Amygdala (tissue), 56 donors: ENCODE measurements at places on chromosomes 5 and 9.

- DNase-seq, result no peak
Measured at GRCh38 chr9:38286357-38286756, 106.1 kb upstream of the ALDH1B1 start.

DNA sequence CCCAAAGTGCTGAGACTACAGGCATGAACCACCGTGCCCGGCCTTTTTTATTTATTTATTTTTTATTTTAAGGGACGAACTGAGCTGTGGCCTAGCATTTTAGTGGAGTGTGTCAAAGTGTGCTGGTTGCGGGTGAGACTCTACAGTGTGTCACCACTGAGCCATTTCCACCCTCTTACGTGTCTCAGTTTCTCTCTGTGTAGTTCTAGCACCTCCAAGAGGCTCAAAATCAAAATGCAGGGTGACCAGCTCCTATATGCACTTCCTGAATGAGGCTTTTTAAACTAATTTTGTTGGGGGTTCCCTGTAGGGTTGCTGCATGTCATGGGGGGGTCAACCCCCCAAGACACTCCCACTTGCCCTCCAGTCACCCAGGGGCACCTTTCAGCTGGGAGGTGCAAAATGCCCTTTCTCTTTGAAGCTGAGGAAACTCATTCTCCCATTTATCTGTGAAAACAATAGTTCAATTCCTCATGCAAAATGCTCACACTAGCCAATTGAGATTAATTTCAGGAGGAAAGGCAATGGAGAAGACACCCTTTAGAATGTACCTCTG, 69.3 kb downstream of the COL15A1 start:
- no peak for DNase-seq

GRCh38 chr5:73039082-73039481, 81.3 kb upstream of the TMEM171 start:
- DNase-seq, result no peak

DNA sequence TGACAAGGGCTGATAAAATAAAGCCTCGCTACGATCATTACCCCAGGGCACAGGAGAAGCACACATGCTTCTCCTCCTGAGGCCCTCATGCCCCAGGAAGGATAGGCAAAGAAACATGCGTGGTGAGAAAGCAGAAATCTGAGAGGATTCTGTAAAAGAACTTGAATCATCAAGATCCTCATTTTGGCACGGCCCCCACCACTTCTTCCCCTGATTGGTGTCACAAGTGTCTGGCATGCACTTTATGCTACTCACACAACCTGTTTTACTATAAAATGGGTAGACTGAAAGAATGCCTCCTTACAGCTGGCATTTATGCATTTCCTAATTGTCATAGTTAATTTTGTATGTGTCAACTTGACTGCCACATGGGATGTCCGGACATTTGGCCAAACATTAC, 32.1 kb downstream of the PCA3 start:
- no peak for DNase-seq

DNA sequence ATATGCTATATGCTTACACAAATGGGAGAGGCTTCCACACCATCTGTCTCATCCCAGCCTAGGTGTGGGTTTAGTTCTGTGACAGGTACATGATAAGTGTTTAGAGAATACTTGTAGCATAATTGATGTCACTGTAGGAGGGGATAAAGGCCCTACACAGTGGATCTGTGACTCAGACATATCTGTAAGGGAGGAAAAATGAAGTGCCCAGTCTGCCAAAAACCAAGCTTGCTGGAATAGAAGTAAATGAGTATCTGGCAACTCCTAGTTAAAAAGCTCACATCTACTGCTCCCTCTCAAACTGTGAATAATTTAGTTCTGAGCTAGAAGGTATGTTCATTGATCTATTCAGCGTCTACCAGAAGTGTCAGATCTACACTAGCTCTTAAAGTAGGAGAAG, 38.9 kb upstream of the FAM174A start:
- DNase-seq, result no peak

- DNase-seq, result no peak
Measured at GRCh38 chr5:21831145-21831787, 1021.9 kb downstream of the CDH12 start.
